ENCODE measurements at places on chromosomes 1 and 21. TPM values are rescaled to one million over a fixed set of nuclear protein-coding genes. Genes with fewer than 3 reads are reported as not detected.

DNA sequence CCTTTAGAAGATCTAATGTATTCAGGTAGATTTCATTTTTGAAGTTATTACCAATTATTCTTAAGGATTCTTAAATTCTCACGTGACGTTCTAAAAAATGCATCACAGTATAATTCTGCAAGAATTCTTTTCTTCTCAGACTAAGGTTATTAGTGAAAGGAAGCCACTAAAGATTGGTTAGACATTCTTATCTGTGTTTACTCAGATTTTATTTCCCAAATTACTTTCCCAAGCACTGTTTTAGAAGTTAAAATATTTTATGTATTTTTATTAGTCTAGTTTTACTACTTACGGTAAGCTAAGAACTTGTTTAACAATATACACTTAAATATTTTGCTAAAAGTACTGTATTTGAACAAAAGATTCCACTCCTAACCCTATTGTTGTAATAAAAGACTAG is 28.4 kb downstream of the AGO3 start:
- DNase-seq: no peak

DNA sequence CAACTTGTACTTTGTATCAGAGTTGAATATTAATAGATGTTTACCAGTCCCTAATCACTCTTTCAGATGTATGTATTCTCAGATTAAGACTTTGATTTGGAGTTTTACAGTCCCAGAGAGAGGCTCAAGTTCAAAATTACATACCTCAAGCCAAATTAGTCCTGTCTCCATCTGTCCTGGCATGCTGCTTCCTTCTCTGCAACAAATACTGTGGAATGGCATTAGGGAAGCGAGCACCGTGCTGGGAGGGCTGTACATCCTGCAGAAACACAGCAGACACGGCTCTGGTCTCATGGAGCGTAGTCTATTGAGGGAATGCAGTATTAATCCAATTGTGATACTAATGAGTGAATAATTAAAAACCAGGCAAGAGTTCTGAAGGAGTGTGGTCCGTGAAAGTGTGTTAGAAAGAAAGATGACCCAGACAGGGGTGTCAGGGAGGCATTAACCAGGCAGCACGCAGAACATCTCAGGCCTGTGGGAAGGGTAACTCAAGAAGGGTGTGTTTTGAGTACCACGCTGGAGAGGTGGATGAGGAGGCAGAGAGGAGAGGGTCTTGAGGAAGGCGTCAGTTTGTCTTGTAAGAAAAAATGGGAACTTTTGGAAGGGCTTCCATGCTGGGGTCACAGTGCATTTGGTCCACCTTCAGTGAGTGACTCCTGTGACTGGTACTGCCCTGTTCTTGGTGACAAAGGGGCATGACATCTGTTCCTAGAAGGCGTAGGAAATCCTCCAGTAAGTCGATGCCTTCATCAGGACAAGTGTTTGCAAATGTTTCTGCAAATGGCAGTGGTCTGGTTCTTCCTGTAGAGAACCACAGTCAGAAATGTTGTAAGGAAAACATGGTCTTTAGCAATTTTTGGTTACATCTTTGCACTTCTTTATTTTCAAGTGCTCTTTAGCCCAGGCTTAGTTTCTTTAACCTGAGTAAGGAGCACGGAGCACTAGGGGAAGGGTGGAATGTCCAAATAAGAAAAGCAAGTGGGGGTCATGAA is 1.6 kb downstream of the RAB4A start:
- no peak for DNase-seq

DNA sequence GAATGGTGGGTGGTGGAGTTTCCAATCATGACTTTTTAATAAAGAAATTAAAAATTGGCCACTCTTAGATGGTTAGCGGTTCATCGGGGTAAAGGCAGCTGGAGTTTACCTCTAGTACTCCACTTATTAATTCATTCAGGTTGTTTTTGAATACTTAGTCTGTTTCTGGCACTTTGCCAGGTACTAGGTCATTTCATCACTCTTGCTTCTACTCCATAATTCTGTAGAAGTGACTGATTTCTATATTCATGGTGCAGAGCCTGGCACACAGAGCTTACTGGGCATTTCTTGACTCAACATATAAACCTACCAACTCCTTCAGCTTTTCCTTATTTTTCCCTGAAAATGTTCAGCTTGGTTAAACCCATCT is 31.5 kb downstream of the FOXD2 start:
- DNase-seq: no peak

DNA sequence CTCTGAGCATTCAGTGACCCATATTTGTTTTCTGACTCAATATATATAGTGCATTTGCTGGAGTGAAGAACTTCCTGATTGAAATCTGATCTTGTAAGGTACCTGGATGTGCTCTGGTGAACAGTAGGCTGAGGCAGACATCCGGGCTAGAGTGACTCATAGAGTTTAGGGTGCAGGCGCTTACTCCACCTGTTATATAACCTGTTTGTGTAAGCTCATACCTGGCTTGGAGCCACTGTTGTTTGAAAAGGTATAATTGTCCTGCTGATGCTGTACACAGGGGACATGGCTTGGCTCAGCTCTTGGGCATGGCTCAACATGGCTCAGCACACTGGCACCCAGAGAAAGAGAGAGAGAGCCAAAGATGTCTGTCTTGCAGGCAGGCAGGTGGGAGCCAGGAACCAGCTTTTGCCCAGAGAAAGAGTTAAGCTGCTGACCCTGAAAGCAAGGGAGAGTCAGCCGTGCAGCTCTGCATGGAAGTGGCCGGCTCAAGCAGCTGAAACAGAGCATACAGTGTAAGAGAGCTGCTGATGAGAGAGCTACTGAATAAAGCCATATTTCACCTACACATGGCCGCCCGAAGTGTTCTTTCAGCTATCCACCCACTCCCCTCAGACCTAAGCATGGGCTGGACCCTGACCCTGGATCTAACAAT is 43.2 kb downstream of the GJA5 start:
- peak; percentile 36 for DNase-seq

DNA sequence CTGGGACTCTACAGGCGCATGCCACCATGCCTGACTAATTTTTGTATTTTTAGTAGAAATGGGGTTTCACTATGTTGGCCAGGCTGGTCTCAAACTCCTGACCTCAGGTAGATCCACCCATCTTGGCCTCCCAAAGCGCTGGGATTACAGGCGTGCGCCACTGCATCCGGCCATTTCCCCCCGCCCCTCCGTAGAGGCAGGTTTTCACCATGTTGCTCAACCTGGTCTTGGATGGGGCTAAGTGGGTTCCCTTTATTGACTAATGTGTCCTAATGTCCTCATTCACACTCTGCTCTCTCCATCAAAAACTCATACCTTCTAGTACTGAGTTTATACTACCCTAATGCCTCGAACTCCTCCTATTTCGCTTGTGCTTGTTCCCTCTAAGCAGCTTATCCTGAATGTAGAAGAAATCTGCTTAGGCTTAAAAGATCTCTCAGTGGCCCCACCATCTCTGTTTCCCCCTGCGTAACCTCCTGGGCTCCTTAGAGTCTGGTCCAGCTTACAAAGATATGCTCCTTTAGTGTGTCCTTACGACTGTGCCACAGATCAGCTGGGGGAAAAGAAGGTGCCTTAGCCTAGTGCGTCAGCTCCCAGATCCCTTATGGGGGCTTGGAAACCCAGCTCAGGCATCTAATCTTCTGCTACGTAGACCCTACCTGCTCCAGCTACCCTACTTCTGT is 8.0 kb downstream of the GNAT2 start:
- DNase-seq: no peak

- DNase-seq: no peak
These were observed at the start of gene PADI6 for GRCh38 chr1:17371896-17372295. PADI6 (plus strand) TSS chr1:17372196; CDS start chr1:17372246, 50 bp downstream.

DNA sequence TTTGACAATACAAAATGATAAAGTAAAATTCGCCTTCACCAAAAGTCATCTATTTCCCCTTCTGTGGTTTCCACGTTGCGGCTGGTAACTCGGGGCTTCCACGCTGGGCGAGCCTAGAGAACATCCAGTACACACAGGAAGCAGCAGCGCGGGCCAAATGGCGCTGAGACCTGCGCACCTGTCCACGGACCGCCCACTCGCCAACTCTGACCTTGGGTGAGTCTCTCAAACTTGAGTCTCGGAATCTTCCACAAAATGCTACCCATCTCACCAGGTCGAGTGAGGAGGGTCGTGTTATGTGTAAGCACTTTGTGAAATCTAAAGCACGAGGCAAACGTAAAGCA is 820 bp upstream of the TTF2 start:
- peak; percentile 58 for DNase-seq

DNA sequence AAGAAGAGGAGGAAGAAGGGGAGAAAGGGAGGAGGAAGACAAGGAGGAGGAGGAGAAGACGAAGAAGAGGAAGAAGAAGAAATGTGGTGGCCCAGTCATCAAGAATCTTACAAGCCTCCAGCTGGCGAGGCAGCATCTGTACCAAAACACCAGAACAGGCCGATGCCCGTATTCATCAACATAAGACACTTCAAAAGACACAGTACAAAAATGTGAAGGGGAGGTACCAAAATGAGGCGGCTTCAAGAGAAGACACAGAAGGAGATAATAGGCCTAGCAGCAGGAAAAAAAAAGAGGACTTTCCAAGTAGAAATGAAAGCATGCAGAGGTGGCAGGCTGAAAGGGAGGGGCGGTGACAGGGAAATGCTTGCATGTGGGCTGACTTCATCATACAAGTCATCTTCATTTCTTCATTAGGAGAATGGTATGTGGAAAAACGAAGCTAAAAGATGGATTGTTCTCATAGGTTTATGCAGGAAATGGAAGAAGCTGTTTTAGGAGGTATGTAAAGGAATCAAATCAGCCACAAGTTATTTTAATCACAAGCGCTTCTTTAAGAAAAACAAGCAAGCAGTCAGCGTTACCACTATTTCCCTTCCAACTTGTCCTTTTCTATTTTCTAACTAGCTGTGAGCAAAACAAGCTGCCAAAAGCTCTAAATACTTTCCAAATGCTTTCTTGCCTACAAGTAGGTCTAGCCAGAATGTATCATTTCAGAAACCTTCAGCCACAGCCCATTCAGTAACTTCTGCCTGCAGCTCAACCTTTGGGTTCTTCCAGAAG is 192.3 kb downstream of the SLC45A1 start:
- DNase-seq: no peak

- DNase-seq: no peak
These were observed 9.8 kb upstream of the HPCAL4 start for GRCh38 chr1:39701049-39701439.

GRCh38 chr1:1101503-1101902 is 14.4 kb downstream of the C1orf159 start:
- DNase-seq: no peak

DNA sequence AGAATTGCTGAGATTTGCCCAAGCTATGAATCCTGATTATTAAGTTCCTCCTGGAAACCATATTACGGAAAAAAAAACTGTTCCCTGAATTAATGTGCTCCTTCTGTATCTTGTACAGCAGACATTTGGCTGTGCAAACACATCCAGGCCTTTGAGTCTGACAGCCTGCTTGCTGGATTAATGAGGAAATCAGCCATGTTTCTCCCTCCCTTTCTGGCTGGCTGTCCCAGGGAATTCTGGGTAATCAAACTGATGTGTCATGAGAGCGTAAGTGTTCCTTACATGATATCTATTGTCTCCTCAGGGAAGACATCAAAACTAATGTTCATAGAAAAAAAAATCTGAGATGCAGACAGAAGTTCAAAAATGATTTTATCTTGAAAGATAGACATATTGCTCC is 18.8 kb downstream of the PGBD5 start:
- no peak for DNase-seq

DNA sequence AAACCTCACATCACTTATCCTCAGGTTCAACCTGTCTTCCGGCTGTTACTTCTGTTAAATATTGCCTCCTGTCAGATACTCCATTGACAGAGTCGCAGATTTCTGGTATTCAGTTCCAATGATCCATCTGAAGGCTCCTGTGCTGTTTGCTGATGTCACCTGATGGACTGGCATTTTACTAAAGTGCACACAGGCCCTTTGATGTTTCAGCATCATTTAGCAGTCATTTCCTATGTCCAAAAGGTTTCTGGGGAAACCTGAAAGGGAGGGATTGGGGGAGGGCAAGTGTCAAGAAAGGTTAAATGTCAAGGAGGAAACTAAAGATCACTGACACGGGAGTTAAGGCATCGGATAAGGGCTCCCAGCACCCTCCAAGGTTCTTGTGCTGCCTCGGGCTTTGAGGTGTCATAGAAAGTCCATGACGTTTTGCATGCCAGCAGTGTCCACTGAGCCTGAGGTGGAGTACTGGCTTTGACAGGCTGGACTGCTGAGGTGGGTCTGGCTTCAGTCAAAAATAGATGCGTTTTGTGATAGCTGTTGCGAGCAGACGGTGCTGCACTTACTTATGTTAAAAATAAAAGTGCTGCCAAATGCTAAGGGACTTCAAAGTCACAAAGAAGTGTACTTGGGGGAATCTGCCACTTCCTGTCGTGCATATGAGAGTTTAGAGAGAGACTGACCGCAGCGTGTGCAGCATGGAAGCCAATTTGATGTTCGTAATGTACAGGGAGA is 30.8 kb downstream of the XCL2 start:
- no peak for DNase-seq

- DNase-seq: no peak
These were observed 110.5 kb downstream of the NGF start for GRCh38 chr1:115227346-115228082.

- no peak for DNase-seq
These were observed 52.1 kb downstream of the SYDE2 start for GRCh38 chr1:85148524-85149250.

- no peak for DNase-seq
These were observed 27.2 kb upstream of the TDRD10 start for GRCh38 chr1:154474802-154475201.

- no peak for DNase-seq
These were observed 191.5 kb downstream of the SDCCAG8 start for GRCh38 chr1:243447347-243447746.

GRCh38 chr1:230260831-230261230 is 165.3 kb downstream of the PGBD5 start:
- no peak for DNase-seq

- no peak for DNase-seq
These were observed 418.5 kb downstream of the RWDD3 start for GRCh38 chr1:95652423-95652965.

DNA sequence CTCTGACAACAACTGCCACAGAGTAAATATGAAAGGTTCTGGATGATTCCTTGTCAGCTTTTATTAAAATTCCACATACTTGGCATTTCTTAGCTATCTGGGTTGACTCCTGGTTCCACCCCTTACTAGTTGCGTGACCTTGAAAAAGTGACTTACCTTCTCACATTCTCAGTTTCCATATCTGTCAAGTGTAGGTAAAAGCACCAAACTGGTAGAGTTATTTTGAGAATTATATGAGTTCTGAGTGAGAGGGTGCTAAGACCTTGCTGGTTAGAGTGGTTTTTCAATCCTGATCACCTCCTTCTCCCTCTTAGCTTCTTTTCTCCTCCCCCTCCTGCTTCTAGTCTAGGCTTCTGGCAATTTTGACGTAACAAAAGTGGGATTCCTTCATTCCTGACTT is 83.4 kb upstream of the ABCD3 start:
- no peak for DNase-seq

The C1orf226 gene
- total RNA-seq: not detected

The NGF gene
- not detected for total RNA-seq

The SPATA46 gene
- total RNA-seq: not detected

The CASP9 gene
- total RNA-seq: 18.0 TPM

The LPAR3 gene
- 0.87 TPM for total RNA-seq

The SELENBP1 gene
- not detected for total RNA-seq

The HAO2 gene
- total RNA-seq: not detected

The GBP6 gene
- 0.08 TPM for total RNA-seq

The OLFML2B gene
- 0.08 TPM for total RNA-seq

The OR2W3 gene
- 1.5 TPM for total RNA-seq

The USP24 gene
- 76.3 TPM for total RNA-seq

The DPH5 gene
- total RNA-seq: 35.4 TPM

The KRTAP19-3 gene
- not detected for total RNA-seq

The KIF17 gene
- not detected for total RNA-seq
